ENCODE measurements at places on chromosomes 2 and 18. TPM values are rescaled to one million over a fixed set of nuclear protein-coding genes. Genes with fewer than 3 reads are reported as not detected.

GRCh38 chr2:100857915-100858314 is 38.0 kb downstream of the NPAS2 start:
- DNase-seq, result no peak

- no peak for DNase-seq
These were observed 211.3 kb downstream of the GPD2 start for GRCh38 chr2:156647377-156648010.

DNA sequence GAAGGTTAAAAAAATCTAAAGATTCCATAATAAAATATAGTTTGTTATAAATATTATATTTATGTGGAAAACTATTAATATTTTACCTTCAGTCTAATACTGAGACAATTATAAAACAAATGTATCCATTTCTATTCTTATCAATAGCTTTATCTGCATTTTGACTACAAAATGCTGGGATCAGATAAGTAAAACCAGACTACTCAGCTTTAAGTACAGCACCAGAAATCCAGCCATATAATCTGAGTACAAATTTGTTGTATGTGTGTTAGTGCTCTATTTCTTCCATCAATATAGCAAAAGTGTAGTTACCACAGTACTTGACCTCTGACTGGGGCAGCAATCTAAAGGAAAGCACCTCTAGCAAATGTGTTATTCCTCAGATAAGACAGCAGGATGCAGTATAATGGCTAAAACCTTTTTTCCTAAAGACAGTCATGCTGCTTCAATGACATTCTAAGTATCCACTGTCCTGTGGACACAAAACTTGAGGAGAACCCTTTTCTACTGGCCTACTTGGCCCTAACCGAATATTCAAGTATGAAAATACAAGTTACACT is 68.1 kb downstream of the OLA1 start:
- DNase-seq, result no peak

DNA sequence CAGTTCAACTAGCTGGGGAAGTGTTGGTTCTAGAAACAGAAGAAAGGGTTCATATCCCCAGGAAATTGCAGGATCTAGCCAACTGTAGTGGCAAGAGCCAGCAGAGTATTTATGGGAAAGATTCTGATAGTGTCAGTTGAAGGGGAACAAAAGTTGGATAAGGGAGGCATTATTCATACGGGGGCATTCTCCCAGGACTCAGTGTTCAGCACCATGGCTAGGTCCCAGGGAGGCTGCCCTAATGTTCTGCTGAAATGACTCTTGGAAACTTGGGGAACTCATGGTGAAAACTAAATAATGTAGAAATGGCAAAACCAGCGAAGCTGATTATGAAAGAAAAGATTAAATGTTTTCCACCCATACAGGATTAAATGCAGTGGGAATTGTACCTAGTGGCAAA is 543.7 kb downstream of the TRIB2 start:
- DNase-seq, result no peak

GRCh38 chr2:237962432-237963084 is 4.3 kb upstream of the UBE2F start:
- DNase-seq, result no peak

DNA sequence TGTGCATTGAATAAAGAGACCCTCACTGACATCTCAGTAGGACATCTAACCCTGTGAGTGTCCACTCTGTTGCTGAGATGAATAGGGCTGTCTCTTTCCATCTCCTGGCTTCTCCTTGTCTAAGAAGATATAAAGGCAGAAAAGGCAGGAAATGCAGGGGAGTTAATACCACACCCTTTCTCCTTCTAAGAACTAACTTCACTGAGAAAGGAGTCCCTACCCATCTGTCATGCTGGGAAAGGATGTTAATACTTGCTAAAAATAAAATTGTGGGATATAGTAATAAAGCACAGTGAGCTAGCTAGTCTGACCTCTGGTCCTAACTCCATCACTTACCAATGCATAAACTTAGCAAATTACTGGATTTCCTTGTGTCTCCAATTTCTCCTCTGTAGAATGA is 213.9 kb upstream of the FIGN start:
- DNase-seq, result no peak

- no peak for DNase-seq
These were observed 256.1 kb downstream of the PAX3 start for GRCh38 chr2:222042666-222043065.

GRCh38 chr2:7658486-7658885 is 741.3 kb downstream of the RNF144A start:
- DNase-seq, result no peak

GRCh38 chr2:1140389-1141003 is 189.8 kb downstream of the SNTG2 start:
- peak; percentile 69 for DNase-seq

- DNase-seq, result no peak
These were observed 327.1 kb downstream of the CCDC178 start for GRCh38 chr18:33113416-33113815.

GRCh38 chr18:34740101-34740500 is 30.0 kb downstream of the DTNA start:
- DNase-seq, result no peak

- no peak for DNase-seq
These were observed 232.3 kb downstream of the RIT2 start for GRCh38 chr18:42883169-42883568.

GRCh38 chr18:51659781-51660180 is 462.3 kb upstream of the MEX3C start:
- no peak for DNase-seq

- no peak for DNase-seq
These were observed 20.6 kb upstream of the DCDC2C start for GRCh38 chr2:3682811-3683210.

The RAB6C gene
- total RNA-seq, result not detected

The MAIP1 gene
- total RNA-seq, result 25.9 TPM

The MYCN gene
- total RNA-seq, result not detected

The SLC14A1 gene
- total RNA-seq, result 0.54 TPM

The SNED1 gene
- total RNA-seq, result 7.1 TPM

The TMEM169 gene
- total RNA-seq, result 1.7 TPM

The KLHL29 gene
- 4.7 TPM for total RNA-seq

The WNT6 gene
- total RNA-seq, result not detected

Data from activated naive CD4-positive, alpha-beta T cell treated with anti-CD3 and anti-CD28 coated beads, Interleukin-2, amount 50 U/mL, for 72 hours (primary cell).